ENCODE measurements at places on chromosomes 12 and 14.

GRCh38 chr12:3047961-3048360 lies 29.2 kb upstream of the TSPAN9 start:
- no peak for DNase-seq

DNA sequence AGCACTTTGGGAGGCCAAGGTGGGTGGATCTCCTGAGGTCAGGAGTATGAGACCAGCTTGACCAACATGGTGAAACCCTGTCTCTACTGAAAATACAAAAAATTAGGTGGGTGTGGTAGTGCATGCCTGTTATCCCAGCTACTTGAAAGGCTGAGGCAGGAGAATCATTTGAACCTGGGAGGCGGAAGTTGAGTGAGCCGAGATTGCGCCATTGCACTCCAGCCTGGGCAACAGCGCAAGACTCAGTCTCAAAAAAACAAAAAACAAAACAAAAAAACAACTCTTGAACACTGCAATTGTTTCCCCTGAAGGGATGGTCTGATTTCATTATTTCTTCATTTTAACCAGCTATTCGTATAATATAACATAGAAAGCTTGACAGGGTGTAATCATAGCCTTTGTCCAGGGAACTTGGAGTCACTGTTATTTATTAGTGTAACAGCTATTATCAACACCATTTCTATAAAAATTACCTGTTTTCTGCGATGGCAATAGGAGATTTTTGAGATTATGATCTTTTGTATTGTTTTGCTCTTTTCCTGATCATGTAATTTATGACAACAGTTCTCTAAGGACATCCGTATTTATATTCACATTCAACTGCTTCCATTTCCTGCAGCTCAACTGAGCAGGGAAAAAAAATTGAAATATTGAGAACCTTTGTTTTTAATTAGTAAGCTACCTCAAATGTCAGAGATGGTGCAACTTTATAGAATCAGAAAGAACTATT lies 94.7 kb downstream of the DIP2B start:
- DNase-seq, result no peak

GRCh38 chr12:53871367-53871766 lies 67.3 kb upstream of the HOXC13 start:
- DNase-seq, result no peak

- no peak for DNase-seq
Observed at GRCh38 chr12:103975368-103975767, 9.7 kb downstream of the TDG start.

DNA sequence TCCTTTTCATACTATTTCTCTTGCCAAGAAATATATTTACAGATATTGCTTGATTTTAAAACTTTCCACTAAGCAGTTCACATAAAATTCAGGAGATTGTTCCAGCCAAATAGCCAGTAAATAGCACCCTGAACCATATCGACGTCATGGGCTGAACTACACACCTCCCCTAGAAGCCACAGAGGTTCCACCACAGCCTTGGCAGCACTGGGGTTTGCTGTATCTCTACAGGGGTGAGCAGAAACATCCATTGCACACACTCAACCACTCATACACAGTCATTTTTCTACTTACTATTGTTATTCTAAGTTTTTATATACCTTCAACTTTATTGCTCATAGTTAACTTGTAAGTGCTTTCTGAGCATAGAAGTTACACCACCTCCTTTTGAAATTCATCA lies 8.1 kb upstream of the EIF2S3B start:
- DNase-seq, result no peak

- DNase-seq, result no peak
Observed at GRCh38 chr12:951176-951575, 1.7 kb upstream of the RAD52 start.

DNA sequence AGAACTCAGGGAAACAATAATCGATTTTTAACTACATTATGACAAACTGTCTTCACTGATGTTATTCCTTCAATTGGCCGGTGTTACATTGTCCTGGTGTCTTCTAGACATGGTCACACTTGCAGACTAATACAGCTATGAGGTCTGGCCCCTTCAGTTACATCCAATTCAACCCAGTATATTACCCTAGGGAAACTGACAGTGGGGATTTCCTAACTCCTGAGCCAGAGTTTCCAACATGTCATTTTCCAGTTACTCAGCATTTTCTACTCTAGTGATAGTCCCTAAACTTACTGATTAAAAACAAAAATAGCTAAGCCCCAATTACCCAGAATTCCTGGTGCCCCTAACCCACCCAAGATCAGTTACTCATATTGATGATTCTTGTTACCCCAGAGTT lies 21.1 kb downstream of the IFNG start:
- no peak for DNase-seq

DNA sequence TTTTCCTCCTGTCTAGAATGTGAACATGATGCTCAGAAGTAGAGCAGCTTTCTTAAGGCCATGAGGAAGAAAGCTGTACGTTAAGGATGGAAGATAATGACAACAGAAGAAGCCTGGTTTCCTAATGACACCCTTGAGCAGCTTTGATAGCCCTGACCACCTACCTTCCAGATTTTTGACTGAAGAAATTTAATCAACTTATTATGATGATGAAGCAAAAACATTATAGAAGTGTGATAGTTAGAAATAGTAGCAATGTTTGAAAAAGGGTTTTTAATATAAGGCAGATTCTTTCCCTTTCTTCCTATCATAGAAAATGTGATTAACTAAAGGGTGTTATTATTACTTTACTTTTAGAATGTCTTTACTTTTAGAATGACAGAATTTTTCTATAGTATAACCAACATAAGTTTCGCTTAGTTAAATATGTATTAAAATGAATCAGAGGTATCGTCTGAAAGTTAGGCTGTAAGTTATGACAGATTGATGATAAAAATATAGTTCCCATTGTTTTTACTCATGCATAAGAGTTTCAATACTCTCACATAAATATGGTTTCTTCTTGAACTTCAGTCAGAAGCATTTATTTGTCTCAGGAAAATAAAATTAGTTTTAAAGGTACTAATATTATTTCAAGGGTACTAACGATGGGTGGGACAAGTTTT lies 50.1 kb upstream of the PPFIA2 start:
- DNase-seq, result no peak

GRCh38 chr12:71333418-71333817 lies 106.2 kb upstream of the LGR5 start:
- DNase-seq, result no peak

- peak; percentile 82 for DNase-seq
Observed at GRCh38 chr14:49862089-49862673, 9.6 kb upstream of the NEMF start.

DNA sequence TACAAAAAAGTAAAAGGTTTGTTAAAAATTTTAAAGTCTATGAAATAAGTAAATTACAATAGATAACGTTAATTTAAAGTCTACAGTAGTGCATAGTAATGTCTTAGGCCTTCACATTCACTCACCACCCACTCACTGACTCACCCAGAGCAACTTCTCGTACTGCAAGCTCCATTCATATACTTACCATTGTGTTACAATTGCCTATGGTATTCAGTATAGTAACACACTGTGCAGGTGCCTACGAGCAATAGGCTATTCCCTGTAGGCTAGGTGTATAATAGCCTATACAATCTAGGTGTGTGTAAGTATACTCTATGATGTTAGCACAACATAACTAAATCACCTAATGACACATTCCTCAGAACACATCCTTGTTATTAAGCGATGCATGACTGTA lies 435.3 kb upstream of the TMTC1 start:
- DNase-seq, result no peak

Measured in stimulated activated CD4-positive, alpha-beta T cell treated with anti-CD3 and anti-CD28 coated beads, Interleukin-1b, Interleukin-23, amount 100 ng/mL, for 4 hours (primary cell).